ENCODE measurements at places on chromosomes 1 and 21. TPM values are rescaled to one million over a fixed set of nuclear protein-coding genes. Genes with fewer than 3 reads are reported as not detected.

Gene FCER1G
- 0.34 TPM for polyA plus RNA-seq

Gene GIPC2
- polyA plus RNA-seq, result not detected

Gene SYT2
- polyA plus RNA-seq, result 0.03 TPM

Gene PEAR1
- 1.7 TPM for polyA plus RNA-seq

Gene MIXL1
- polyA plus RNA-seq, result not detected

Gene STRIP1
- 34.6 TPM for polyA plus RNA-seq

Gene DIRAS3
- 16.6 TPM for polyA plus RNA-seq

Gene IL22RA1
- polyA plus RNA-seq, result 0.03 TPM

Data from SK-N-SH (cell line).